ENCODE measurements at places on chromosomes 7 and 10. TPM values are rescaled to one million over a fixed set of nuclear protein-coding genes. Genes with fewer than 3 reads are reported as not detected.

TMEM270 gene
- not detected for total RNA-seq

LBX1 gene
- total RNA-seq = not detected

EPO gene
- total RNA-seq = not detected

DNA sequence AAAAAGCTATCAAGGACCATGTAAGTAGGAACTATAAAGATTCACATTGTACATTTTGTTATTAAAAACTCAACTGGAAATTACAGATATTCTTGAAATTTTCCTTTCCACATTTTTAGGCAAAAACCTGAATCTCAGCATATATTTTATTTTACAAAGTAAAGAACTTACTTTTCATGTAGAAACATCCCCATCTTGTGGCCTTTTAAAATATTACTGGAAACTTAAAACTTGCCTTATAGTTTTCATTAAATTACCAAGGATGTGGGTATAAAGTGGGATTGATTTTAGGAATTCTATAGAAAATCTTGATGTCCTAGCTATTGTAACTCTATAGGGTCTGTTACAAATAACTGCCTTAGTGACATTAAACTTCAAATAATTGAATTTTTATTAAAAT, 10.6 kb downstream of the DBF4 start:
- no peak for DNase-seq

DNA sequence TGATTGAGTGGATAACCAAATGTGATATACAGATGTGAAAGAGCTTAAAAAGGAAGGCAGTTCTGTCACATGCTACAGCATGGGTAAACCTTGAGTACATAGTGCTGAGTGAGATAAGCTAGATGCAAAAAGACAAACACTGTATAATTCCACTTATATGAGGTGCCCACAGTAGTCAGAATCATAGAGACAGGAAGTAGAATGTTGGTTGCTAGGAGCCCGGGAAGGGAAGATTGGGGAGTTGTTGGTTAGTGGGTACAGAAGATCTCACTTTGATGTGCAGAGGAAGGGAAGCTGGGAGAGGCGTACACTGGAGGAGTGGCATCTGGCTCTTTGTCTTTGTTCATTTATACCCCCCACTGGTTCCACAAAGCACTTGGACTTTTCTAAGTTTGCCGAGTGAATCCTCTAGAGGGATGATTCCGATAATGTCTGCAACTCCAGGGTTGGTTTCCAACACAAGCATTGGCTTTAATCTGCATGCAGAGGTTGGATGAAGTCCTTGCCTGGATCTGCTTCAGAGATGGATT, 39.5 kb downstream of the TSPAN14 start:
- no peak for DNase-seq
